ENCODE measurements at places on chromosomes 2 and 18. TPM values are rescaled to one million over a fixed set of nuclear protein-coding genes. Genes with fewer than 3 reads are reported as not detected.

DNA sequence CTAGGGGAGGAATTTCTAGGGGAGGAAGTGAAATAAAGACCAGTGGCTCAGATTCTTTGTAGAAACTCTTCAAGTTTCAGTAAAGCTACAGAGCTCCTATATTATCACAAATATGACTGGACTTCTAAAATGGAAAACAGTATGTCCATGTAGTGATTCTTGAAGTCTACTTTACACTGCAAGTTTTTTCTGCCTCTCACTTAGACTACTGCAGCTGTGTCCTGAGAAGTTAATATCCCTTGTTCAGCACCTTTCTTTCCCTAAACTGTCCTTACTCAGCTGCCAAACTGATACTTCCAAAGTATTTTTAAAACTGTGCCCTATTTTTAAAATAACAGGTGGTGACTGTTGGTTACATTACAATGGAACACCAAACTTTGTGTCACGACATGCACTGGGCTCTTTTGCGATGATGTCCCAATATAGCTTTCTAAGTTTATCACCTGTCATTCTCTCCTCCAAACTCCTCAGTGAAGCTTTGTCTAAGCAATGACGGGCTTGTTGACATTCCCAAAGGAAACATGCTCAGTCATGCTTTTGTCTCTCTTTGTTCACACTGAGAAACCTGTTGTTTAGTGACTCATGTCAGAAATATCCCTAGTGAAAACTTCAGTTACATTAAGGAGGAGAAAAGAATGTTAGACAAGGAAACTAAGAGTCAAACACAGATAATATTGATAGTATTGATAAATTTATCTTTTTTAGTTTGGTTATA lies 341.1 kb downstream of the ARL6IP6 start:
- no peak for DNase-seq

Gene MEP1B
- 0.33 TPM for total RNA-seq

Gene UGT1A3
- total RNA-seq: 0.16 TPM

Gene OLA1
- total RNA-seq: 69.1 TPM

Gene RUFY4
- not detected for total RNA-seq

- DNase-seq: no peak
These were observed 183.0 kb downstream of the MREG start for GRCh38 chr2:215830304-215830703.

Gene POMC
- total RNA-seq: 2.8 TPM

DNA sequence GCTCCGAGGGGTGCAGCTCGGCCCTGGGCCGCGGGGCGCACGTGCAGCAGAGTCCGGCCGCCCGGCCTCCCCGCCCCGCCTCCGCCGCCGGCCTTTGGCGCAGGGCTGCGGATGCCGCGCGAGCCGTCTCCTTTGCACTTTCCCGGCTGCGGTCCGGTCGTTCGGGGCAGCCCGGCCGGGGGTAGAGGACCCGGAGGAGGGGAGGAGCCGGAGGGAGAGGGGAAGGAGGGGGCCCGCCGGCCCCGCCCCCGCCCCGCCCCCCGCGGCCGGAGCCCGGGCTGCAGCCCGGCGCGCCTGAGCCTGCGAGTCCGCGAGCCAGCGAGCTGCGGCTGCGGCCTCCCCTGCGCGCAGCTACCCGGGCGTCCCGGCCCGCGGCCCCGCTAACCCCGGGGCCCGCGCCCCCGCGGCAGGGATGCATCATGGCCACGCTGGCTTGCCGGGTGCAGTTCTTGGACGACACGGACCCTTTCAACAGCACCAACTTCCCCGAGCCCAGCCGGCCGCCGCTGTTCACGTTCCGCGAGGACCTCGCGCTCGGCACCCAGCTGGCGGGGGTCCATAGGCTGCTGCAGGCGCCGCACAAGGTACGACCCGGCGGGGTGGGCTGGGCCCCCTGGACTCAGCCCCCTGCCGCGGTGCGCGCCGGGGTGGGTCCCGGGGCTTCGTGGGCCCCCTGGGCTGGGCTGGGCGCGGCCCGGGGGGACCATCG lies at the start of gene FHOD3:
FHOD3 (plus strand) TSS at position 297 of the 709 bp plus-strand sequence; CDS start at position 420, 123 bp downstream.
- no peak for DNase-seq

Gene LYG1
- 4.3 TPM for total RNA-seq

DNA sequence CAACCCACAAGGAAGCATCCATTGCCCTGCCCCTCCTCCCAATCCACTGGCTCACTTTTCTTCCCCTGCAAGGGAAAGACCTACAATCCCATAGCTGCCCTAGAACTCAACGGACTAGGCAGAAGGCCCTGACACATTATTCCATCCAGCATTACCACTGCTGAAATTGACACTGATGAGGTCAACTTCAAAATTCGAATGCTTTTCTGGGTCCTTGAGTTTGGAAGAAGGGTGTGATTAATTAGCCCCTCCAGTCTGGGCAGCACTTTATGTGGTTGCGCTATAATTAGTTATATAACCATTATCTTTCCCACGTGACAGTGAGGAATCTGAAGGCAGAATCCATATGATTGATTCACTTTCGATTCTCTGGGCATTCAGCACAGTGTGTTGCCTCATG lies 55.7 kb downstream of the EVA1A start:
- DNase-seq: no peak

GRCh38 chr18:51192026-51192425 lies 5.5 kb downstream of the MEX3C start:
- DNase-seq: no peak

DNA sequence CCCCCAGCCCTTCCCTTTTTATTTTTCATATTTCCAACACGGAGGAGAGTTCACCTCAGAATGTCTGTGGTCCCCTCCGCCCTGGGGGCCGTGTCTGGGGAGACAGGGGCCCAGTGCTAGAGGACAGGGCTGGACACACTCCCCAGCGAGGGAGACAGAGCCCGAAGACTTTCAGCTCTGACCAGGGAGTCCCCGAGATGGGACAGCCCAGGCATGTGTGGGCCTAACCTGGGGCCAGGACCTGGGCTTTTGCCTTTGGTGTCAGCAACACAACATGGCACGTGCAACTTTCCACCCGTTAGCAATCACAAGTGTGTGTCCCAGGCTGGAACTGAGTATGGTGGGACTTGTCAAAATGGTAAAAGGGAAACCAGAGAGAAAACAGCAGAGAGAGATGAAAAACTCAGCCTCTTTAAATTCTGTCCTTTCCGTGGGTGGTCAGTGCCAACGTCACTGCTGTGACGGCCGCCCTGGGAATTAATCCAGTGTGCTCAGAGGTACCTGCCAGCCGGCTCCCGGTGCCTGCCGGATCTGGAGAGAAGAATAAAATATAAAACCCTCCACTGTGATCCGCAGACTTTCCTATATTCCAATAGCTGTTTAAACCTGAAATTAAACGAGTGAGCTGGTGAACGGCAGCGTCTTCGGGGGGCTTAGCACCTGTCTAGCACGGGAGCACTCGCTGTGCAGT lies 245.8 kb downstream of the EIPR1 start:
- no peak for DNase-seq

DNA sequence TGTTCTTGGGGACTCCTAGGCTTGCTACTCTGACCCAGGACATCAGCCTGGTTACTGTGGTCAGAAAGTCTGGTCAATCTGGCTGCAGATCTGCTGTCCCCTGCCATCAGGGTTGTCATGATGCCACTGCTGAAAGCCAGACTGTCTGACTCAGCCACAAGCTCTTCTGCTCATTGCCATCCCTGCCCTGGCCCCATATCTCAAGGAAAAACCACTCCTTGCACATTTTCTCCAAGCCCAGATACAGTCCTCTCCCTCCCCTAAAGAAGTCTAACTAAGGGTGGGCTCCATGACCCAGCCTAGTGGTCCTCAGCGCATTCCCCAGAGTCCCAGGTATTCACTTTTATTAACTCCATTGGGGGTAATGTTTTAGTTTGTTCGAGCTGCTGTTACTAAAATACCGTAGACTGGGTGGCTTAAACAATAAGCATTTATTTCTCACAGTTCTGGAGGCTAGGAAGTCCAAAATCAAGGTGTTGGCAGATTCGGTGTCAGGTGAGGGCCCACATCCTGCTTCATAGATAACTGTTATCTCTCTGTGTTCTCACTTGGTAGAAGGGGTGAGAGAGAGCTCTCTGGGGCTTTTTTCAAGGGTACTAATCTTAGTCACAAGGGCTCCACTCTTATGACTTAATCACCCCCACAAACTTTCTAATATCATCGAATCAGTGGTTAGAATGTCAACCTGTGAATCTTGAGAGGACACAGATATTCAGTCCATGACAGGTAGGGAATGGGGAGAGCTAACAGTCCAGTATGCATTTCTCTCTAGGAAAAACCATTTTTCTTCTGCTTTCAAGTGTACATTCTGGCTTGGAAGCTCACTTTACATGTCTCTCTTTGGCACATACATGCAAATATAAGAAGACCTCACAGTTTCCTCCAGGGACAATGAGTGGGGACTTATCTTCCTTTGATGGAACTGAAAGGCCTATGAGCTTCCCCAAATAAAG lies 94.8 kb upstream of the CXCR4 start:
- DNase-seq: no peak

DNA sequence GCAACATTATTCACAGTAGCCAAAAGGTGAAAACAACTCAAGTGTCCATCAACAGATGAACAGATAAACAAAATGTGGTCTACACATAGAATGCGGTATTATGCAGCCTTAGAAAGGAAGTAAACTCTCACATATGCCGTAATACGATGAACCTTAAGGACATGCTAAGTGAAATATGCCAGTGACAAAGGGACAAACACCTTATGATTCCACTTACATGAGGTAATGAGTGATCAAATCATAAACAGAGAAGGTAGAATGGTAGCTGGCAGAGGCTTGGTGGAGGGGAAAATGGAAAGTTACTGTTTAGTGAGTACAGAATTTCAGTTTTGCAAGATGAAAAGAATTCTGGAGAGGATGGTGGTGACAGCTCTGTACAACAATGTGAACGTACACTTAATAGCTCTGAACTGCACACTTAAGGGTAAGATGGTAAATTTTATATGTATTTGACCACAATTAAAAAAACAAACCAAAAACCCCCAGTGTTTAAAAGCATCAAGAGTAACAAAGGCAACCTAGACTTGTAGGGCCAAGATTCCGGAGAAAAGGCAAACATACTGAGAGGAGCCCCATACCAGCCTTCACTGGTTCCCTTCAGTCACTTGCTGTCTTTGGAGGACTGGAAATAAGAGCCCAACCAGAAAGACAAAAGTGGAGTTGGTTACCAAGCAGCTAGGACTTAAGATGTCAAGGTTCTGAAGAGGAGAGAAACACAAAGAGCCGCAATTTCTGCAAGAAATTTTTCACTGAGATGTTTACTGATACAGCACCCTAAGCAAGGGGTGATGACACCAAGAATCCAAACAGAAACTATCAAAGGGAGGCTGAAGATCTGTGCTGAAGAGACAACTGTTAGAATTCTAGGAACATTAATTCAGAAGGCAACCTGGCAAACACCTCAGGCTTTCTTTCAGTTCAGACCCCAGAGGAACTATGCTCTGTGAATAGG lies 61.3 kb downstream of the CUL3 start:
- no peak for DNase-seq

GRCh38 chr18:50320719-50321118 lies 33.2 kb upstream of the CXXC1 start:
- no peak for DNase-seq

DNA sequence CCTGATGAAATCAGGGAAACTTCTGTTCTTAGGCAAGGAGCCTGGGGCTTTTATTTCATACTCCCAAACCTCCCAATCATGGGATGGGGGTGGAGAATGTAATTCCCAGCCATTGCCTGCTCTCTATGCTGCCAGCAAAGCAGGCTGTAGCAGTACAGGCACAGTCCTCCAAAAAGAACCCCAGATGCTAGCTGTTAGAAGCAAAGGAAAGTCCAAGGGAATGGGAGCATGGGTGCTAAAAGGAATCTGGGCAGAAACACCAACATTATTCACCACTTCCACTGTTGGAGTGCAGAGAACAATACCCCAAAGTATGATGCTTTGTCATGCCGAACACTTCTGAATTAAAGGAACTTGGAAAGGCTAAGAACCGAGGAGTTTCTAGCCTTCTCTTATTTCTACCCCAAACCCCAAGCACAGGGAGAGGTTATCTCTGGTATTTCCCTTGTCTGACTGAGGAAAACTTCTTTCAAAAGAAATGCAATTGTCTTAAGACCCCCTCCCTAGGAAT lies 24.7 kb downstream of the MDH1 start:
- no peak for DNase-seq

Gene CRYBA2
- not detected for total RNA-seq

GRCh38 chr18:34993289-34993688 lies 47.9 kb upstream of the MAPRE2 start:
- no peak for DNase-seq

Measured in breast epithelium (tissue), 4 donors.